ENCODE measurements at places on chromosomes 7 and 10.

GRCh38 chr10:54396031-54396430 is 405.0 kb downstream of the PCDH15 start:
- DNase-seq, result no peak

GRCh38 chr7:65444899-65445823 is 71.5 kb downstream of the ZNF92 start:
- DNase-seq, result no peak

DNA sequence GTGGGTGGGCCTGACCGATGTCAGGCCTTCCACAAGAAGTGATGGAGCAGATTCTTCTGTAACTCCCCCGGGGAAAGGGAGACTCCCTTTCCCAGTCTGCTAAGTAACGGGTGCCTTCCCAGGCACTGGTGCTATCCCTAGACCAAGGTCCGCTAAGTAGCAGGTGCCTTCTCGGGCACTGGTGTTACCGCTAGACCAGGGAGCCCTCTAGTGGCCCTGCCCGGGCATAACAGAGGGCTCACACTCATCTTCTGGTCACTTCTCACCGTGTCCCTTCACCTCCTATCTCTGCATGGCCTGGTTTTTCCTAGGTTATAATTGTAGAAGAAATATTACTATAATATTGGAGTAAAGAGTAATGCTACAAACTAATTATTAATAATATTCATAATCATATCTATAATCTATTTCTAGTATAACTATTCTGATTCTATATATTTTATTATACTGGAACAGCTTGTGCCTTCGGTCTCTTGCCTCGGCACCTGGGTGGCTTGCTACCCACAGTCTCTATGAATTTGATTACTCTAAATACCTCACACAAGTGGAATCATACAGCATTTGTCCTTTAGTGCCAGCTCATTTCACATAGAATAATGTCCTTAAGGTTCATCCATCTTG is 1378.7 kb downstream of the XPNPEP1 start:
- DNase-seq, result peak; percentile 83

GRCh38 chr10:90787393-90788198 is 70.2 kb downstream of the HTR7 start:
- no peak for DNase-seq

DNA sequence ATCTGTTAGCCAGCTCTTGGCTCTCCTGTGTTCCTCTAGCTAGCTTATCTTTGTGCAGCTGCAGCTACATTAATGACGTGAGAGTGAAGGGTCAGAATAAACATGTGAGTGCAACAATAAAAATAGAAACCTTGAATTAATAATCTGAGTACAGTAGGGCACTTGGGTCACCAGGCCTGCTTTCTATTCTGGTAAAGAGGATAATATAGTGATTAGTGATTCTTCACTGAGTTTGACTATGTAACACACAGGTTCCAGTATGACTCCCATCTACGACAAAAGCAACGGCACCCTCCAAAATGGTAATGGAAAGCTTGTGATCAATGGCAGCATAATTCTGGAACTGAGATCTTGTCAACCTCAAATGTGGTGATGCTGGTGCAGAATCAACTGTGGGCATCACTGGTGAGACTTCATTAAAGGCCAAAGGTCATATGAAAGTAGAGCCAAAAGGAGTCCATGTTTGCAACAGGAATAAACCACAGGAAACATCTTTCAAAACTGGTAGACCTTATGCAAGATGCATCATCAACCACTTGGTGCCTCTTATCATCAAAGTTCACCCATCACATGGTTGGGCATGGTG is 77.6 kb downstream of the NRBF2 start:
- DNase-seq, result no peak

DNA sequence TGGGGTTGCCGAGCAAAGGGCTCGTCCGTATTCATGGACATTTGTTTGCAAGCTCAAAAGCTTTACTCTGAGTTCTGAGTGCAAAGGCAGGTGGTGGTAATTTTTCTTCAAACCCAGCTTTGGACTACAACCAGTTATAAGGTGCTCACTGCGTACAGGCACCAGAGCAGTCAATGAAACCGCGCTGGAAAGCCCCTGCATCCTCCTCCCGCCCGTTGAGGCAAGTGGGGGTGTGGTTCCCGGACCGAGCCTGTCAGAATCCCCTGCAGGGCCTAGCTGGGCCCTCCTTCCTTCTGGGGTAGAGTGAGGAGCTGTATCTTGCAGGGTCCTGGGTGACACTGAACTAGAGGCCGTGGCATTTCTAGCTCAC is 22.3 kb downstream of the AMZ1 start:
- no peak for DNase-seq

- DNase-seq, result no peak
Measured at GRCh38 chr10:52287866-52288265, 26.2 kb upstream of the DKK1 start.

DNA sequence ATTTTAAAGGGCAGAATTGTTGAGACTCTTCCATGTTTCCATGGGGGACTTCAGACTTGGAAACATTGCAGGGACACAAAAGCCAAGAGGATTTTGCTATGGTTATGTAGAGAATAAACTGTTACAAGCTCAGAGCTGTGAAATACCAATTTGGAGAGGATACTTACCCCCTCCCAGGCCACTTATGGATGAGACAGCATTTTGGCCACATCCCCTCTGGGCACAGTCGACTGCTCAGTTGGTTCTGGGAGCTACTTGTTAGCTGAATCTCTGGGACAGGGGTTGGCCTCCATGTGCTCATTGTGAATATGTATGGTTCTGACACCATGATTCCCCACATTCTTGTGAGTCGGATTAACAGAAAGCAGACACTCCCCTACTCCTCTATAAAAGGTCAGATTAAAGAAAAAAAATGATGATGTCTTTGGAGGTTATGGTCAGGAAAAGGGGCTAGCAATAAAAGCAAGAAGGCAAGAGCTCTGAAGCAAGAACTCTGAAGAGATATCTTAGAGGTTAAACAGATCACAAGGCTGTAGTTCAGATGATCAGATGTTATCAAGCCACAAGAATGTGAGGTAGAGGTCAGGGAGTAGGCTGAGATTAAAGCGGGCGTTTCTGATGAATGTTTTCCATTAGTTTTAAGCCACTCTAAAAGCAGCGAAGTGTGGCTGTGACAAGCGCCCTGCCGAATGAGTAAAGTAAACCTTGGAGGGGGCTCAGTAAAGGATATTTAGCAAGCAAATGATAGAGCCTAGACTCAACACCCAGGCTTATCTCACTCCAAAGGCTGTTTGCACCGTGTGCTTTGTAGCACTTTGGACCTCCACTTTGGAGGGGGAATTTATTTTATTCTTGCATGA is 17.2 kb downstream of the STAMBPL1 start:
- no peak for DNase-seq

DNA sequence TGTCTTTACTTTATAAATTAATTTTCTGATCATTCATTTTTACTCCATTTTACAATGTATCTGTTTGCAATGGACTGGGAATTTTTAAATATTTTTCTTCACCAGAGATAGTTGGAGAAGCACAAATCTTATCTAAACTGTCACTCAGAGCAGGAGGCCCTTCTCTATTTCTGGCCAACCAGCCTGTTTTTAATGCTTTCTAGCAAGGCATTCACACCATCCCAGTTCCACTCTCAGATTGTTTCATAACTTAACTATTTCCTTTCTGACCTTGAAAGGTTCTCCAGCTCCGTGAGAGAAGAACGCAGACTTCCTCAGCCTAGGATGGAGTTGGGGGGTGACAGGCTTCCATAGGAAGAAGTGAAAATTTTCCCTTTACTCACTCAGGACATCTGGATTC is 155.8 kb downstream of the SKIDA1 start:
- DNase-seq, result no peak

DNA sequence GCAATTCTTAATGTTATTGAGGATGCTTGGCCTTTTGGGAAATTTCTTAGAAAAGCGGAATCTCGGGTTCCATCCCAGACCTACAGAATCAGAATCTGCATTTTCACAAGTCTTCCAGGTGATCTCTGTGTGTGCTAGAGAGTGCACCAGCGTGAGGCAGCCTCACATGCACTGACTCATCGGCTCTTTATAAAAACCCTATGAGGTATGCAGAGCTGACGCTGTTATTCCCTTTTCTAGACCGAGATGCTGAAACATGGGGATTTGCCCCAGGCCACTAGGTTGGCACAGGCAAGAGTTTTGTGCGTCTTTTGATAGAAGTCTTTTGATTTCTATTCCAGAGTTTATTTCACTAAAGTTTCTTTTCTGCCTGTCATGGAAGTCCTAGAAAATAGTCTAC is 61.2 kb downstream of the CDCA7L start:
- DNase-seq, result no peak

GRCh38 chr7:143415742-143416397 is 7.2 kb upstream of the EPHA1 start:
- DNase-seq, result no peak

GRCh38 chr7:46076527-46076926 is 155.5 kb upstream of the IGFBP3 start:
- no peak for DNase-seq

- DNase-seq, result no peak
Measured at GRCh38 chr10:96047004-96047649, 3.7 kb downstream of the CCNJ start.

DNA sequence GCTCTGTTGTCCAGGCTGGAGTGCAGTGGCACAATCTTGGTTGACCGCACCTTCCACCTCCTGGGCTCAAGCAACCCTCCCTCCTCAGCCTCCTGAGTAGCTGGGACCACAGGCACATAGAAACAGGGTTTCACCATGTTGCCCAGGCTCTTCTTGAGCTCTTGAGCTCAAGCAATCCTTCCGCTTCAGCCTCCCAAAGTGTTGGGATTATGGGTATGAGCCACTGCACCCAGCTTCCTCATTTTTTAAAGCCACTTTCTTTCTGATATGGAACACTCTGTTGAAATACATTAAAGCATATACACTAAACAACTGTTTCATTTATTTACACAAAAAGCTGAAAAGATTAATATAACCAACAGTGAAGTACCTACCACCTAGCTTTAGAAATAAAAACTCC is 117.2 kb downstream of the CLEC2L start:
- no peak for DNase-seq

DNA sequence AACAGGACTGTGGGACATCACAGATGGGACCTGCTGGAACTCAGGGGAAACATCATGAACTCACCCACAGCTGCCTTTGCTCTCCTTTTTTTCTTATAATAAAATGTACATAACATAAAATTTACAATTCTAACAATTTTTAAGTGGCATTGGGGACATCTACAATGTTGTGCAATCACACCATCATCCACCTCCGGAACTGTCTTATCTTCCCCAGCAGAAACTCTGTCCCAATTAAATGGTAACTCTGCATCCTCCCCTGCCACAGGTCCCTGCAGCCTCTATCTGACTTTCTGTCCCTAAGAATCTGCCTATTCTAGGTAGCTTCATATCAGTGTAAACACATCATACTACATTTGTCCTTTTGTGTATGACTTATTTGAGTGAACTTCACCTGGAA is 19.4 kb upstream of the TMEM72 start:
- DNase-seq, result no peak
